ENCODE measurements at places on chromosomes 5 and 9.

GRCh38 chr5:114362197-114362976 is 517 bp downstream of the KCNN2 start:
- DNase-seq, result no peak

DNA sequence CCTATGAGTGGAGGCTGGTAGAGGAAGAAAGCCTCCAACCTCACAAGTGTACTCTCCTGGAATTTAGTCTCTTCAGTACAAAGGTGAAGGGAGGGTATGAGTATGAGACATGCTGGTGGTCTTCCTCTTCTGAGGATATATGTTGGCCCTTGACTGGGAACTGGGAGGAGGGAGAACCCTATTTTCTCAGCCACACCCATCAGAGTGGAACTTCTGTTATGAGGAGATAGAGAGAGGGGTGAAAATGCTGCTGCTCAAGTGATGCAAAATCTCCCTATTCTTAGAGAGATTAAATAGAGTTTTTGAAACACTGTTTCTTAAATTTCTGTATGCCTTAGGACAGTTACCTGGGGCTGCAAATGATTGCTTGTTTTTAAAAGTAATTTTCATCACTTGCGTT is 203.4 kb upstream of the PRR16 start:
- no peak for DNase-seq

GRCh38 chr5:139494256-139494655 is 11.7 kb upstream of the STING1 start:
- DNase-seq, result no peak

- no peak for DNase-seq
Observed at GRCh38 chr5:50738864-50739263, 72.4 kb downstream of the PARP8 start.

DNA sequence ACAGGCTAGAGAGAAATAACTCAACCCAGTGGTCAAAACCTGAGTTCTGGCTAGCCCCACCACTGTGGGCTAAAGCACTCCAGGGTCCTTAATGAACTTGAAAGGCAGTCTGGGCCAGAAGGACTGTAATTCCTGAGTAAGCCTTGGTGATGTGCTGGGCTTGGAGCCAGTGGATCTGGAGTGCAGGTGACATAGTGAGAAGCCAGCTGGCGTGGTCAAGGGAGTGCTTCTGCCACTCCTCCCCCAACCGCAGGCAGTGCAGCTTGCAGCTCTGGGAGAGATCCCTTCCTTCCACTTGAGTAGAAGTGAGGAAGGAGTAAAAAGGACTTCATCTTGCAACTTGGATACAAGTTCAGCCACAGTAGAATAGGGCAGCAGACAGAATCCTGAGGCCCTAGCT is 424.0 kb downstream of the CDH18 start:
- DNase-seq, result no peak

DNA sequence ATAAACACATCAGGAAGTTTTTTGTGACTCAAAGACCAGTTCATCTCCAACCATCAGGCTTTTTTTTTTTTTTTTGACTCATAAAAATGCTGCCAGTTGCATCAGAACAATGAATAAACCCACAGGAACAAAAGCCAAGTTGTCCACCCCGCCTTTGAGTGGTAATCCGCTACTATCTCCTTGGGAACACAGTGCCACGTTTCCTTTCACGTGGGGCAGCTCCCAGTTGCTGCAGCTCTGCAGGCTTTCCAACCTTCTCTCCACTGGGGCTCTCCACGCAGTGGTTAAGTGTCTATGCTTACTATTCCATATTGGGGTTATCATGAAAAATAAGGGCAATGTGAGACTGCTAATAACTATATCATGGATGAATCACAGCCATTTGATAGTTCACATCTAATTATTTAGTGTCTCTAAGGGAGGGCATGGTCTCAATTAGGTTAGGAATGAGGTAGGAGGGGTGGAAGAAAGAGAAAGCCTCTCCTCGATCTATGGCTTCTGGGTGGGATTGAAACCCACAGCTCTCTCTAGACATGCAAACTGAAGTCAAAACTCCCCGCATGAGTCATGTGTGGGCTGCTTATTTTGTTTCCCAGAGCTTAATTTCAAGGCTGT is 55.8 kb upstream of the ACTBL2 start:
- DNase-seq, result no peak

DNA sequence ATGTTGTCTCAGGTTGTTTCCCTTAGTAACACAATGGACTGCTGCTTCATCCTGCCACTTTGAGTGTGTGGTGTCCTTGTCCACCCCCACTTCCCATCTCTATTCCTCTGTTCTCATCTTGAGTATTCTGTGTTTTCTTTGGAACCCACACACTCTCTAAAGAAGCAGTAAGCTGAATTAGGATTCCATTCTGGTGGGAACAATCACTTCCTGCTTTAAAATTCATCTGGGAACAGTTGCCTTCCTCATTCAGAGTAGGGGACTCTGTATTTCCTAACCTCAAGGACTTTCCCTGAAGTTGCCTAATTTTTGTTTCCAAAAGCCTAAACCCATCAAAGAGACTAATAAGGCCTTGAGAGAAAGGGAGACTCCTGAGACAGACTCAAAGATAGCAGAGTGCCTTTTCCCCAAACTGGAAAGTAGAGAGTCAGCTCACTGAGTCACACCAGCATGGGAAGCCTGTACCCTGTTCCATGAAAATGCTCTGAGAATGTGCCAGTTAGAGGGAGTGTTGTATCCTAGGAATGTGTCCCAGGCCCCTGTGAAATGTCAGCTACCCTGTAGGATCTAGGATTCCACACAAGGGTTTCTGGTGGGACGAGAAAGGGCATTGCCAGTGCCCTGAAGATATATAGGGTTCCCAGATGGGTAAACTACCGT is 63.6 kb downstream of the CCDC192 start:
- no peak for DNase-seq

DNA sequence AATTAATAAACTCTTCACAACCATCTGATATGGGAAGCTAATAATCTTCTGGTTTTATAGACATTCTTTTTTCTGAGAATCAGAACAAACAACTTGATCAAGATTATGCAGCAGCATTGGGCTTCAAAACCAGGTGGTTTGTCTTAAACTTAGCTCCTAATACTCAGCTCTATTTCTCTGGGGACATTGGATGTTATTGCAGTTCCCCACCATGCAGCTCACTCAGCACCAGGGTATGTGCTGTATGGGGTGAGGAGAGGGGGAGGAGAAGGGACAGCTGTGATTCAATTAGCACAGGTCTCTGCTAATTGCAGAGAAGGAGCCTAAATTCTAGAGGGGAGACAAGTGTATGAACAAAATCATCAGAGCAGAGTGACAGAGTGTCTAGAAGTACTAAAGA is 210.7 kb upstream of the TNC start:
- no peak for DNase-seq

DNA sequence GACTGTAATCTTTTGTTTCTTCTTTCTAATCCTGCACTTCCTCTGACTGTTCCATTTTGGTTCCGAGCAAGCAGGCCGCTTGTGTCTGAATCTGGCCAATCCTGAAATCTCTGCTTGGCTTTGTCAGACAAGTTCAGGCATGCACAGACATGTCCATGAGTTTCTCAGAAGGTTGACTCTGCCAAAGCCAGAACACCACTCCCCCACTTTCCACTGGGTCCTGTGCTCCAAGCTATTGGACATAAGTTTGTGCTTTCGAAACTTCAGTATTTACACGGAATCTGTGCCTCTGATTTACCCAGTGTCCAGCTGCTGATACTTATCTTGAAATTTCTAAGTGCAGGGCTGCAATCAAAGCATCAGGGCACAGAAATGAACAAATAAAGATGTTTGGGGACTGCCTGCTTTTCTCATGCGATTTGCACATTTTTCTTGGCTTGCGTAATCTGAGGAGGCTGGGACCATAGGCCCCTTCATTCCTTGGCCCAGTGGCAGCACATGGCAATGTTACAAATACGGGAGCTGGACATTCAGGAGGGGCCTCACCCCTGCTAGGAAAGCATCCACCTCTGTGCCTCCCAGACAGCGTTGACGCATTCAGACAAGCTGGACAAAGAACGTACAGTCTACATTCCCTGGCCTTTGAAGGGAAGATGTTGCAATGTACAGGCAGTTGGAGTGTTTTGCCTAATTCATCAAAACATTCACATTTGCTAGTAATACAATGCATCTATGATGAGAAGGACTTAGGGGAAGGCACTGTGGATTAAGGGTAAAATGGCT is 209.2 kb upstream of the PAPPA start:
- no peak for DNase-seq

GRCh38 chr9:124007565-124008302 is 3.8 kb upstream of the LHX2 start:
- DNase-seq, result no peak

DNA sequence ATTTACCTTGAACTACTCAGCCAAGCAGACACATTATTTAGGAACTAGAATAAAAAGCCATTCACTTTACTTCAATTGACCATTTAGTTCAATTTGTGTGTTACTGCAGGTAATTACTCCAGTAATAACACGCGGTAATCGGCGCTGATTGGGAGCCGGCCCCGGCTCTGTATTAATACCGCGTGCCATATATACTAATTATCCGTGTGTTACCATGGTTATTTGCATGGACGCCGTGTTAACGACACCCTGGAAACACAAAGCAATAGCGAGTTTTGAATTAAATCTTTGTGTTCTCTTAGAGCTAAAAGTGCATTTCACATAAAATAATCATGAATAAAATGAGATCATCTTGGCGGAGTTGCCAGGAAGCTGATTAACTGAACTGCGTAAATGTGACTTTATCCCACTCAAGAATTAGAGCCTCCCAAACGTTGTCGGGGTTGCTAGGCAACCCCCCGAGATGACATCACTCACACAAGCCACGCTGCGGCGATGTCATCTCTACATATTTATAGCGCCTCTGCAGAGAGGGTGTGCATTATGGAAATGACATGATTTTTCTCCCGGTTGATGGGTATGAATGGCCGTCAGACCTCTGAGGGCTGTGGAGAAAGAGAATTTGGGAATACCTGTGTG is 41.4 kb upstream of the RNU6ATAC start:
- DNase-seq, result peak; percentile 22

DNA sequence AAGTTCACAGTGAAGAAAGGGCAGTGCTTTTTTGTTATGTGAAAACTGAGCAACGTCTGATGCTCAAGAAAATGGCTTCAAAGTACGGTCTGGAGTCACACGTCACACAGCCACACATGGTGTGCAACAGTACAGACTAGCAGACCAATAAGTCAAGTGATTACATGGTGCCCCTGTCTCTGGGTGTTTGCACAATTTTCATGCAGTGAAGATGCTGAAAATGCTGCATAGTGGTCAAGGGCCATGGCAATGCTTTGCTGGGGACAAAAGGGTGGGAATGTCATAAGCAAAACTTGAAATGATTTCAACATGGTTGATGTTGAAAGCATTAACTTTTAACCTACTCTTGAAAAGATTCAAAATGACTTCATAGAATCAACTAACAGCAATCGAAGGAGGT is 231.2 kb downstream of the EBF1 start:
- DNase-seq, result no peak

- no peak for DNase-seq
Observed at GRCh38 chr9:93958819-93959682, 3.9 kb upstream of the BARX1 start.

- DNase-seq, result no peak
Observed at GRCh38 chr9:126673689-126674364, 60.1 kb downstream of the LMX1B start.
